ENCODE measurements at places on chromosomes 12 and 14.

- no peak for DNase-seq
Observed at GRCh38 chr12:122197612-122197966, 5.9 kb upstream of the B3GNT4 start.

DNA sequence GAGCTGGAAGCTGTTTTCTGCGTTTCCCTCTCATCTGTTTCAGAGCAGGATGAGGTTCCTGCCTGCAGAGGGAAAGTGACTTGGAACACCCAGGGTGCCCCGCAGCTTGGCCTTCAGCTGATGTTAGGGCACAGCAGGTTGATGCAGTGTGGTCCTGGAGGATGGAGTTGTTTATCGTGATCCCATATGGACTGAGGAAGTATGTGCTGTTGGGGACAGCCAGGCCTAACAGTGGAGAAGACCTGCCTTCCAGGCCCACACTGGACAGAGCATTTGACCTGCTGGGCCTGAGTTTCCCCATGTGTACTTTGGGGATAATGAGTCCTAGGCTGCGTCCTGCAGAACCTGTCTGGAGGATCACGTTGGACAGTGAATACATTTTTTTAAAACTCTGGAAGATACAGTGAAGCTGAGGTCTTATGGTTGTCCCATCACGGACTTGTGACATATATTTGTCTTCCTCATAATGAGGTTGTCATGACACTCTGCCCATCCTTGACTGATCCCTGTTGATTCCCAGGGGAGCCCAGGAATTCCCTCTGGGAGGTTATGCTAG, 12.8 kb downstream of the SERPINA1 start:
- no peak for DNase-seq

- no peak for DNase-seq
Observed at GRCh38 chr12:101925361-101925760, 48.0 kb downstream of the DRAM1 start.

- DNase-seq = no peak
Observed at GRCh38 chr12:69337311-69338090, 10.7 kb upstream of the LYZ start.

DNA sequence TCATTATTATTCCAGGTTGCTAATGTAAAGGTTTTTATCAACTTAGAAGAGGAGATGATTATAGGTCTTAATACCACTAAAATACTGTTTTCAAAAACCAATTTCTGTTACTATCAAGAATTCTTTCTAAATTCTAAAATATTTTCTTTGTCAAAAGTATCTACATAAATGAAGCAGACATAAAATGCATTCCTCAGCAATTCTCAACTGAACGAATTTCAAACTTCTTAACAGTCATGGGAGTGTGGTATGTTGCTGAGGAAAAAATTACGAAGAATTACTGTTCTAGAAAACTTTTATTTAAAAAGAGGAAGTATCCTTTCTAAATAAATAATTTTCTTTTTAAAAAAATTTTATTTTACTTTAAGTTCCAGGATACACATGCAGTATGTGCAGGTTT, 146.4 kb downstream of the SLC2A13 start:
- no peak for DNase-seq

DNA sequence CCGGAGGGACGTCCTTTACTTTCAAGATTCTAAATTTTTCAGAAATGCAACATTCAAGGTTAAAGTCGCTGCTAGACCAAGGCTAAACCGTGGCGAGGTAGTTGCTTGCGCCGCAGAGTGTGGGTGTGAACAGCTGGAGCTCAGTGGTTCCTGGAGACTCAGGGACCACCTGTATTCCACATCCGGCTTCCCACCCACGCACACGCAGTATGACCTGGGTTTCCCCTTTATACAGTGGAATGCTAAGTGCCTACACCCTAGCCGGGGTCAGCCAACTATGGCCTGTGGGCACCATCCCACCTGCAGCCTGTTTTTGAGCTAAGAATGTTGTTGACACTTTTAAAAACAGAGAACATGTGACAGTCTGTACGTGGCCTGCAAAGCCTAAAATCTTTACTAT, 42.9 kb upstream of the TESC start:
- no peak for DNase-seq

DNA sequence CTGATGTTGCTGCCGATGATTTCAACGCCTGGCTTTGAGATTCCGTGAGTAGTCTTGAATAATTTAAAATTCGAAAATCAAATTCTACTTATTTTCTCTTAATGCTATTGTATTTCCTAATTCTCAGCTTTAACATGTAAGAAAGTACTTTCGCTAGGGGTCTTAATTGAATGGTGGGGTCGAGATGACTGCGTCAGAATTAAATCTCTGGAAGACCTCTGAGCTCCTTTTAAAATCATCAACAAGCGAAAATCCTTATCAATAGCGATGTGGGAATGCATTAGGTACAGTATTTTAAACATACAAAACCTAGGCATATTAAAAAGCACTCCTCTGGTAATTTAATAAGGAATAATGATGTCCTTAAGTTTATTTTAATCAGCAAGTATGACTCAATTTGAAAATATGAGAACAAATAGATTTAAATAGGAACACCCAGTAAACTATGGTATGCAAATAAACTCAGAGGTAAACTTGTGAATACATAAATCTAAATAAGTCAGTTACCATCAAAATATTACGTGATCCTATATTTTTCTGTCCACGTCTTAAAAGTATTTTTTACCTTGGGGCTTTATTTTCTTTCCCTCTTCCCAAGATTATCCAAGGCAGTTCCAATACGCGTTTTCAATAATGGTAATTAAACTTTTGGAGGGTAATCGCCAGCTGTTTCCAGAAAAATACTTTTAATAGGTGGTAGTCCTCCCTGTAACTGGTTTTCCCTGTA, 1.4 kb downstream of the FOXA1 start:
- no peak for DNase-seq

GRCh38 chr12:119201789-119202543, 23.2 kb downstream of the HSPB8 start:
- DNase-seq = no peak

DNA sequence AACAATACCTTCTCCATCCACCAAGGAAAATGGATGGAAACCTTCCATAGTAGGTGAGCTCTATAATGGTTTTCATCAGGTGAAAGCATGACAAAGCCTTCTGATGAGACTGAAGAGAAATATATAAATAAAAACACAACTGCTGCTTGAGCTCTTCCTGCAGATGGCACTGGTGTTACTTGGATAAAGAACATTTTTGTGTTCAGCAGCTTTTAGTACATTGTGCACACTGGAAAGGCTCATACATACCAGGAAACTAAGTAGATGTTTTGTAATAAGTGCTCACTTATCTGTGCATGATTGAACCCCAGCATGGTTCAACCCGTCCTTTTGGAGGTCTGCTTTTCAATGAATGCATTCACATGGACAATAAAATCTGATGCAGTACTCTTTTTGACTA, 357.3 kb upstream of the MIS18BP1 start:
- DNase-seq = no peak
